ENCODE measurements at places on chromosomes 1 and 21. TPM values are rescaled to one million over a fixed set of nuclear protein-coding genes. Genes with fewer than 3 reads are reported as not detected.

Gene PGBD5
- total RNA-seq: 0.42 TPM

Gene LCE1E
- not detected for total RNA-seq

Gene WDR64
- not detected for total RNA-seq

Gene KRTAP10-9
- not detected for total RNA-seq

Gene SDF4
- total RNA-seq: 141 TPM

Gene PROX1
- 0.18 TPM for total RNA-seq

Gene TEX38
- not detected for total RNA-seq

Gene DNAJC6
- 8.0 TPM for total RNA-seq

Gene WRAP73
- 14.7 TPM for total RNA-seq

Gene NBPF6
- total RNA-seq: 0.26 TPM

Gene RAB25
- not detected for total RNA-seq

Gene CBS
- total RNA-seq: 11.5 TPM

Gene RHBDL2
- 2.3 TPM for total RNA-seq

Gene CALML6
- 0.24 TPM for total RNA-seq

Gene PLXNA2
- total RNA-seq: 0.90 TPM

Gene MMP23B
- total RNA-seq: 1.5 TPM

Gene KMO
- total RNA-seq: 1.7 TPM

Gene GCSAML
- total RNA-seq: not detected

Gene MYBPHL
- not detected for total RNA-seq

Gene NPR1
- total RNA-seq: 1.4 TPM

Gene EMC1
- 22.4 TPM for total RNA-seq

Gene ABCG1
- total RNA-seq: 2.3 TPM

Gene CFHR5
- total RNA-seq: not detected

Gene NIBAN1
- total RNA-seq: 1.1 TPM
